Gastrocnemius medialis (tissue), 4 donors: ENCODE measurements at places on chromosomes 11 and 22. TPM values are rescaled to one million over a fixed set of nuclear protein-coding genes. Genes with fewer than 3 reads are reported as not detected.

DNA sequence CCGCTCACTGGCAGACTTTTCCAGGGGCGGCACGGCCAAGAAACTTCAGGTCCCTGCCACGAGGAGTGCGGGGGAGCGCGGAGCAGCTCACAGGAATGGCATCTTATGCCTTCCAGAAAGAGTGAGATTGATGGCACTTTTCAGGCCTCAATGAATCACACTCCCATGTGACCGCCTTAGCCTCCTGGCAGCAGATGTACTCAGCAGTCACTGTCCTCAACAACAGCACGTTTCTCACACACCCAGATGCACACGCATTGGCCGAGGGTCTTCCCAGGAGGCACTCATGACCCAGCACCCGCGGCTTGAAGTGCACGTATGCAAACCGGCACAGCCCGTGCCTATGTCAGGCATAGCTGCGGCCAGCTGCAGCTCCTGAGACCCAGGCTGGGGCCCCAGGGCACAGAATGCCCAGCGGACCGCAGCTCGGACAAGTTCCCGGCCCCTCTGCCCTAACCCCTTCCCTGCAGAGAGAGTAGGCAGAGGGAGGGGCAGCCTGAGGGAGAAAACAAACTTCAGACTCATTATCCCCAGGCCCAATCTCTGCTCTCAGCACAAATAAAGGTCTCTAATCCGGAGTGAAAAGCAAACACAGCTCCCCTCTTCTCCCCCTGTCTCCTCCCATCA is 48.3 kb downstream of the RPUSD4 start:
- H3K27ac ChIP-seq: no peak overlapping the region
- H3K36me3 ChIP-seq: no peaks in the 10 kb centered on the region
- no peak overlapping the region for H3K4me3 ChIP-seq
- no peak for DNase-seq
- peaks cover 4% of the 10 kb centered on the region for H3K27me3 ChIP-seq
- H3K4me1 ChIP-seq: no peaks in the 10 kb centered on the region

- no peaks in the 10 kb centered on the region for H3K4me1 ChIP-seq
- no peak overlapping the region for H3K27ac ChIP-seq
- H3K36me3 ChIP-seq: no peaks in the 10 kb centered on the region
- DNase-seq: no peak
- H3K4me3 ChIP-seq: no peak overlapping the region
Measured at GRCh38 chr11:13102865-13103539, 93.9 kb downstream of the RASSF10 start.

DNA sequence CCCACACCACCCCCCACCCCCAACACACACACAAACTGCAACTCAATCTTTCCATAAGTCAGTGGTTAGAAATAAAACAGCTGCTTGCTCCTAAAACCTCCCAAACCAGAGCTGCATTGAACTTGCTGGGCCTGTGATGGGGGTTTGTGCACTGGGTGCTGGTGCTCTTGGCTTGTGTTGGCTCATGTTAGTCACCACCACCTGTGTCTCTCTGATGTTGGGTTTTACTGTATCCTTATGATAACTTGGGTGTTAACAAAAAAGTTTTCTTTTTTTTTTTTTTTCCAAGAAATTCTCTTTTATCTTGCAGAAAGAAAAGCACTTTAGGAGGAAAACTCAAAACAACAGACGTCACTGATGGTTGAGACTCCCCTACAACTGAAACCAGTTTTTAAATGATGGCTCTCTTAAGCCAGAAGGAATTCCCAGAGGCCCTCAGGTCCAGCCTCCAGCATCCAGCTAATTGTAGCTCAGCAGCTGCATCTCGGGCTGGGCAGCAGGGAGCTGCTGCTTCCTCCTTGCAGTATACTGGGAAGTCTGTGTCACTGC is 79.9 kb upstream of the DRD2 start:
- H3K36me3 ChIP-seq: no peaks in the 10 kb centered on the region
- no peak overlapping the region for H3K4me3 ChIP-seq
- no peak overlapping the region for H3K27ac ChIP-seq

GRCh38 chr11:61814958-61815789 is 1.6 kb downstream of the FADS1 start:
- H3K4me1 ChIP-seq: peaks cover 11% of the 10 kb centered on the region
- no peaks in the 10 kb centered on the region for H3K27me3 ChIP-seq

DNA sequence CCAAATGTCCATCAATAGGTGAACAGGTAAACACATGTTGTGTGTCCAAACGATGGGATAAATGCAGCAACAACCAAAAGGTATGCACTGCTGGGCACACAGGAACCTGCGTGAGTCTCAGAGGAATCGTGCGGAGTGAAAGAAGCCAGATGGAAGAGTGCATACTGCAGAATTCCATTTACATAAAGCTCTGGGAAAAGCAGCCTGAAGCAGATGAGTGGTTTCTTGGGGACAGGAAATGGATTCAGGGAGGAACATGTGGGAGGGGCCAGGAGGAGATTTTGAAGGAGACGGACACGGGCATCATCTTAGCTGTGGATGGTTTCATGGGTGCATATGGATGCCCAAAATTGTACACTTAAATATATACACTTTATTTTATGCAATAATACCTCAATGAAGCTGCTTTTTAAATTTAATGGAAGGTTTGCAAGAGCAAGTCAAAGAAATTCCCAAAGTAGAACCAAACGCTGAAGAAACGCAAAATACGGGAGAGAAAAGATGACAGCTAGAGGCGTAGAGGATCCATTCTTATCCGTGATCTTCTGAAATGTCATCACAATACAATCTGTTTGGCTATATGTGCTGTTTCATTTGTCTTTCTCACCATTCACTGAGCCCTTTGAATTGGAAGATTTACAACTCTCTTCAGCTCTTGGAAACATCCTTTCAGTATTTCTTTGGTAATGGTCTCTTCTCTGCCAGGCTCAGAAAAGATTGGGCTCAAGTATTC is 24.5 kb downstream of the ST14 start:
- H3K36me3 ChIP-seq: no peaks in the 10 kb centered on the region
- H3K27ac ChIP-seq: no peak overlapping the region
- H3K27me3 ChIP-seq: no peaks in the 10 kb centered on the region
- H3K4me1 ChIP-seq: peaks cover 13% of the 10 kb centered on the region

GRCh38 chr11:12421386-12421785 is 44.0 kb downstream of the PARVA start:
- no peaks in the 10 kb centered on the region for H3K36me3 ChIP-seq
- DNase-seq: no peak
- no peak overlapping the region for H3K27ac ChIP-seq
- H3K27me3 ChIP-seq: no peaks in the 10 kb centered on the region
- no peaks in the 10 kb centered on the region for H3K4me1 ChIP-seq

- no peaks in the 10 kb centered on the region for H3K4me1 ChIP-seq
- H3K27ac ChIP-seq: no peak overlapping the region
- no peak for DNase-seq
- no peaks in the 10 kb centered on the region for H3K36me3 ChIP-seq
- no peak overlapping the region for H3K4me3 ChIP-seq
Measured at GRCh38 chr11:122181372-122181771, 65.4 kb upstream of the BLID start.

GRCh38 chr22:22556578-22556977 is 2.5 kb downstream of the PRAME start:
- no peak for DNase-seq
- H3K27ac ChIP-seq: no peak overlapping the region
- no peak overlapping the region for H3K4me3 ChIP-seq
- no peaks in the 10 kb centered on the region for H3K27me3 ChIP-seq
- H3K36me3 ChIP-seq: no peaks in the 10 kb centered on the region

DNA sequence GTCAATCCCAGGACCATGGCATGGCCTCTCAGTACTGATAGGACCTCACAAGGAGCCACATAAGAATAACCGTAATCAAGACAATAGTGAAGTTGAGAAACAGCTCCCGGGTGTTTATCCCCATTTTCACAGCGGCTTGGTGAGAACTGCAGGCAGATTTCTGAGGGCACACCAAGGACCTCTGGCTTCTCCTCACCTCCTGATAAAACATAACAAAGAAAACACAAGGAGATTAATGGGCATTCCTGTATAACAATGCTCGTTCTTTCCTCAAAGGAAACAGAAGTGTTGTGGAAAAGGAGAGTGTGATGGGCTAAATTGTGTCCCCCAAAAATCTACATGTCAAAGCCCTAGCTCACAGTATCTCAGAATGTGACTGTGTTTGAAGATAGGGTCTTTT is 4.0 kb downstream of the SLN start:
- peak overlapping the region; percentile 36 for H3K4me3 ChIP-seq
- H3K27ac ChIP-seq: peak overlapping the region; percentile 87
- H3K36me3 ChIP-seq: no peaks in the 10 kb centered on the region
- no peak for DNase-seq
- H3K27me3 ChIP-seq: no peaks in the 10 kb centered on the region

DNA sequence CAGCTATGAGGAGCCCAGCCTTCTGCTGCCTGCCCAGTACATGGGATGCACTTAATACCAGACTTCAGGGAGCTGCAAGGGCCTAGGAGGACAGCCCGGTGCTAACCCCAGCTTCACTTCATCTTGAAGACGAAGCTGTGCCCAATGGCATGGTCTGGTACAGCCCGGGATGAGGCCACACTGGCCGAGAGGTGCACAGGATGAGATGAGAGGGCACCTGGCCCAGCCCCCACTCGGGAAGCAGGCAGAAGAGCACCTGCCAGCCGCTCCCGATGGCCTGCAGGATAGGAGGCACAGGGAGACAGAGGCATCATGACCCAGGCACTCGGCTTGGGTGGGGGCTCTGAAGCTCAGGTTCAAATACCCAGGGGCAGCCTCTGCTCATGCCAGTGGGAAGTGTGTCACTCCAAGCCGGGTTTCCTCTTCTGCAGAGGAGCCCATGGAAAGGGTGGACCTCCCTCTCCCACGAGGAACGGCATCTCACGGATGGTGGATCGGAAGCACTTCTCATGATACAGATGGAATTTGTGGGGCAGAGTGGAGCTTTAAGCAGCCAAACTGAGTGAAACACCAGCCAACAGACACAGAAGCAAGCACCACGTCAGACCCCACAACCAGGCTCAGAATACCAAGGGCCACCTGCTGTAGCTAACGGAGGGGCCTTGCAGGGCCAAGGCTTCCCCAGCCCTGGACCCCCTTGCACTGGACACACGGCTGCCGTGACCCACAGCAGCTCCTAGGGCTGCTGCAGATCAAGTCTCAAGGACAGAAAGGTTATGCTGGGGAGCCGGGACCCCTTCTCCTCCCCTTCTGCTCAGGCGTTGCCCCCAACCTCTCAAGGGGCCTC is 875.2 kb downstream of the BRD1 start:
- H3K4me3 ChIP-seq: no peak overlapping the region
- H3K36me3 ChIP-seq: no peaks in the 10 kb centered on the region
- no peak for DNase-seq
- no peaks in the 10 kb centered on the region for H3K4me1 ChIP-seq
- peaks cover 3% of the 10 kb centered on the region for H3K27me3 ChIP-seq
- H3K27ac ChIP-seq: no peak overlapping the region

DNA sequence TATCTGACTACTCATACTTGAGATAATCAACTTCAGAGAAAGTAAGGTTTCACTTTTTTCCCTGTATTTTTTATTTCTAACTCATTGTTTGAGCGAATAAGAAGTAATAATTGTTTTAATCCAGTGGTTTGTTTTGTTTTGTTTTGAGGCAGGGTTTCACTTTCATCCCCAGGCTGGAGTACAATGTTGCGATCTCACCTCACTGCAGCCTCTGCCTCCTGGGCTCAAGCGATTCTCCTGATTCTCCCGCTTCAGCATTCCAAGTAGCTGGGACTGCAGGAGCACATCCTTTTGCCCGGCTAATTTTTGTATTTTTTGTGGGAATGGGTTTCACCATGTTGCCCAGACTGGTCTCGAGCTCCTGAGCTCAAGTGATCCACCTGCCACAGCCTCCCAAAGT is 8.6 kb downstream of the GTF2H1 start:
- no peak overlapping the region for H3K27ac ChIP-seq
- no peaks in the 10 kb centered on the region for H3K36me3 ChIP-seq
- no peaks in the 10 kb centered on the region for H3K4me1 ChIP-seq
- no peak for DNase-seq
- H3K27me3 ChIP-seq: no peaks in the 10 kb centered on the region

GRCh38 chr11:2305788-2306451 is 4.1 kb downstream of the TSPAN32 start:
- no peaks in the 10 kb centered on the region for H3K4me1 ChIP-seq
- no peaks in the 10 kb centered on the region for H3K27me3 ChIP-seq
- peak overlapping the region; percentile 26 for H3K27ac ChIP-seq
- no peaks in the 10 kb centered on the region for H3K36me3 ChIP-seq
- no peak for DNase-seq

GRCh38 chr11:30585892-30586250 is 282 bp downstream of the MPPED2 start:
- DNase-seq: no peak
- no peaks in the 10 kb centered on the region for H3K36me3 ChIP-seq
- peak overlapping the region; percentile 79 for H3K27ac ChIP-seq

DNA sequence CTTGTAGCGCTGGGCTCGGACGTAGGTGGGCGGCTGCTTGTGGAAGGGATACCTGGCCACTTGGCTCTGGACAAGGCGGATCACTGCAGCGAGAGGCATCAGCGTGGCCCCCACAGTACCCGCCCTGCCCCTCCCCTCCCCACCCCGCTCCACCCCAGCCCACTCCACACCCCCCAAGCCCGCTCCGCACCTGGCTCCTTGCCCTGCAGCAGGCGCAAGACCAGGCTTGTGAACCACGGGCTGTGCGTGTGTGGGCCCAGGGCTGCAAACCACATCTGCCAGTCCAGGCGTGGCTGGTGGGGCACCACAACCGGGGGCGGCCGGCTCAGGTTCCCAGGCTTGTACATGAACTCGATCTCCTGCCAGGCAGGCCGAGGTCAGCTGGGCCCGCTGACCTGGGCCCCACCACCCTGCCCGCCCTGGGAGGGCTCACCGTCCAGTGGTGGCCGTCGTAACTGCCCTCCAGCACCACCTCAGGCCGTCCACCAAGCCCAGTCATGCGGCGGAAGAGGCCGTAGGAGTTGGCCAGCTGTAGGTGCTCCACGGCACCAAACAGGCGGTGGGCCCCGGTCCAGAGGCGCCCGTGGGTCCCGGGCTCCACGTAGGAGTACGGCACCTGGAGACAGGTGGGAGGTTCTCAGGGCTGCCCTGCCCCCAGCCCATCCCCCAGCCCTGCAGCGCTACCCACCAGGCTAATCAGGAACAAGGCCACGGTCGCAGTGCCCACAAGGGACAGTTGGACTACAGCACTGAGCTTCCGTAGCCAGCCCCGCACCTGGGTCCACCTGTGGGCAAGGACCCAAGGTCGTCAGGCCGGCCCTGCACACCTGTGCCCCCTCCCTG is 2.9 kb downstream of the LMF2 start:
- H3K4me1 ChIP-seq: peaks cover 21% of the 10 kb centered on the region
- H3K27me3 ChIP-seq: no peaks in the 10 kb centered on the region
- H3K4me3 ChIP-seq: no peak overlapping the region
- no peak overlapping the region for H3K27ac ChIP-seq
- DNase-seq: no peak
- H3K36me3 ChIP-seq: no peaks in the 10 kb centered on the region

- H3K27me3 ChIP-seq: no peaks in the 10 kb centered on the region
- H3K4me1 ChIP-seq: no peaks in the 10 kb centered on the region
- no peak overlapping the region for H3K4me3 ChIP-seq
- H3K27ac ChIP-seq: no peak overlapping the region
Measured at GRCh38 chr11:95559899-95560298, 229.7 kb downstream of the FAM76B start.

GRCh38 chr11:126989942-126990715 is 10.4 kb downstream of the KIRREL3 start:
- no peak overlapping the region for H3K4me3 ChIP-seq
- no peaks in the 10 kb centered on the region for H3K36me3 ChIP-seq
- no peak overlapping the region for H3K27ac ChIP-seq
- no peak for DNase-seq

The GPR83 gene
- total RNA-seq: 0.09 TPM

The CYP2D6 gene
- not detected for total RNA-seq

The TRPC6 gene
- 0.11 TPM for total RNA-seq

The AGBL2 gene
- not detected for total RNA-seq

The HTR3A gene
- not detected for total RNA-seq

The ARVCF gene
- total RNA-seq: 17.6 TPM

The ST3GAL4 gene
- 12.4 TPM for total RNA-seq

The WBP2NL gene
- total RNA-seq: 0.59 TPM

The LINC01488 gene
- not detected for total RNA-seq

The TMEM126A gene
- total RNA-seq: 37.7 TPM

The MMP8 gene
- not detected for total RNA-seq
